Dermis microvascular lymphatic vessel endothelial cell (primary cell): ENCODE measurements at places on chromosomes 3 and 15. TPM values are rescaled to one million over a fixed set of nuclear protein-coding genes. Genes with fewer than 3 reads are reported as not detected.
A peak's percentile ranks its signal among the peaks of the same experiment; 100 is the strongest.

- DNase-seq, result no peak
Observed at GRCh38 chr3:186742618-186743380, 25.6 kb downstream of the KNG1 start.

DNA sequence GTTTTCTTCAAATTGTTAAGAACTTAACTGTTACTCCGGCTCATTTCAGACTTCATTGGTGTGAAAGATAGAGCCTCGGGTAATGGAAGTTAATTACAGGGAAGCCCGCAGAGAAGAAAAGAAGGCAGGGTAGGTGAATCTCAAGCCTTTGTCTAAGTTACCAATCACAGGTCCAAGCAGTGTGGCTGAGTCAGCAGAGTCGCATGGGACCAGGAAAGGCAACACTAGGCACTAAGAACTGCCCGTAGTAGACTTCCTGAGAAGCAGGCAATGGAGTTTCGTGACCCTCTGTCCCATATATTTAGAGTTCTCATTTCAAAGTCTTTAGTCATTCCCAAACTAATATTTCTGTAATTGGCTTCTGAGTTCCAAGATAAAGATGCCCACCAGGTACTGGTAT is 122.9 kb upstream of the STT3B start:
- no peak for DNase-seq

DNA sequence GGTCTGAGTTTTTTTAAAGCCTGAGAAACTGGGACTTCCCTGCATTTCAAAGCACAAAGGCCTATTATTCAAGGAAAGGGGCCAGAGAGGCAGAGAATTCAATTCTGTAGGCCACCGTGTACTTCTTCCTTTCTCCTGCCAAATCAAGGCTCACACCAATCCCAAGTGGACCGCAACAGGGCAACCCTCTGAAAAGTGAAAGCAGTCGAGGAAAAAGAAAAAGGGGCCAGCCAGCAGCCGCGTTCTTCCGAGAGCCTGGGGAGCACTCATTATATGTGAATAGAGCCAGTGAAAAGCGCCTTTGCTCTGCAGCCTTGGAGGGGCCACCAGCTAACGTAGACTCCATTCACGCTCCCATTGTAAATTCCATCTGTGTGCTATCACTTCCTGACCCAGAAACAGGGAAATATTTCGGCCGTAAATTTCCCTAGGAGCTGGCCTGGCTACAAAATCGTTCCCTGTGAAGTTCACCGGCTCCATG is 45.9 kb upstream of the THUMPD3 start:
- DNase-seq, result peak; percentile 55

GRCh38 chr3:178618197-178618596 is 82.0 kb downstream of the KCNMB2 start:
- no peak for DNase-seq

Gene NCEH1
- total RNA-seq, result 3.2 and 4.4 TPM in 2 replicates

- no peak for DNase-seq
Observed at GRCh38 chr3:58202917-58203360, 7.8 kb downstream of the DNASE1L3 start.

Gene NDUFB4
- total RNA-seq, result 20.8 and 25.8 TPM in 2 replicates
